ENCODE measurements at places on chromosomes 3 and 15. TPM values are rescaled to one million over a fixed set of nuclear protein-coding genes. Genes with fewer than 3 reads are reported as not detected.

DMXL2 gene
- total RNA-seq: 21.9 TPM

CPNE9 gene
- not detected for total RNA-seq

GABRG3 gene
- total RNA-seq: not detected

RASSF1 gene
- 17.4 TPM for total RNA-seq

- DNase-seq: no peak
- H3K27ac ChIP-seq: no peak overlapping the region
- no peaks in the 10 kb centered on the region for H3K4me1 ChIP-seq
These were observed 25.1 kb downstream of the TNIK start for GRCh38 chr3:171435143-171435542.

DNA sequence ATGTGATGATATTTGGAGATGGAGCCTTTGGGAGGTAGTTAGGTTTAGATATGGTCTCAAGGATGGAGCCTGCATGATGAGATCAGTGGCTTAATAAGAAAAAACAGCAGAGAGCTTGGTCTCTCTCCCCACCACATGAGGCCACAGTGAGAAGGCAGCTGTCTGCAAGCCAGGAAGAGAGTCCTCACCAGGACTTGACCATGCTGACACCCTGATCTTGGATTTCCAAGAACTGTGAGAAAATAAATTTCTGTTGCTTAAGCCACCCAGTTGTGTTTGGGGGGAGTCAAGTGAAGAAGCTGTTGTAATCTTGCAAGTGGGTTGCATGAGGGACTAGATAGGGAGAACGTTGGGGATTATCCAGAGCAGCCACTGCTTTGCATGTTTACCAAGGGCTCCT is 62.3 kb upstream of the TNFAIP8L3 start:
- no peaks in the 10 kb centered on the region for H3K36me3 ChIP-seq
- H3K27me3 ChIP-seq: peaks cover 65% of the 10 kb centered on the region
- DNase-seq: no peak
- H3K4me3 ChIP-seq: no peak overlapping the region

GRCh38 chr3:94614192-94614591 is 551.3 kb downstream of the NSUN3 start:
- no peak overlapping the region for H3K4me3 ChIP-seq
- H3K36me3 ChIP-seq: no peaks in the 10 kb centered on the region
- H3K27ac ChIP-seq: no peak overlapping the region
- no peaks in the 10 kb centered on the region for H3K27me3 ChIP-seq
- H3K4me1 ChIP-seq: no peaks in the 10 kb centered on the region
- no peak for DNase-seq
